Activated naive CD4-positive, alpha-beta T cell (primary cell): ENCODE measurements at places on chromosomes 11 and 22.

- no peak for DNase-seq
These were observed 68.0 kb downstream of the ZBTB44 start for GRCh38 chr11:130246738-130247137.

GRCh38 chr11:24855951-24856350 is 359.1 kb downstream of the LUZP2 start:
- no peak for DNase-seq

DNA sequence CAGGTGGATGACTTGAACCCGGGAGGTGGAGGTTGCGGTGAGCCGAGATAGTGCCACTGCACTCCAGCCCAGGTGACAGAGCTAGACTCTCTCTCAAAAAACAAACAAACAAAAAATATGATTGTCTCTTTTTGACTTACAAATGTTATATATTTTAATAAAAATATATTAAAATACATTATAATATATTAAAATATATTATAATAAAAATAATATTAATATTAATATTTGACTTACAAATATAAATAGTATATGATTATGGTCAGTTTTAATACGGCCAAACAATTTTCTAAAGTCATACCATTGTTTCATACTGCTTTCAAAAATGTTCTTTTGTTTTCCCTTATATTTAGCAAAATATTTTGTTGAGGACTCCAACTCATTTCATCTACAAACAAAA is 27.2 kb upstream of the DDX6 start:
- no peak for DNase-seq

DNA sequence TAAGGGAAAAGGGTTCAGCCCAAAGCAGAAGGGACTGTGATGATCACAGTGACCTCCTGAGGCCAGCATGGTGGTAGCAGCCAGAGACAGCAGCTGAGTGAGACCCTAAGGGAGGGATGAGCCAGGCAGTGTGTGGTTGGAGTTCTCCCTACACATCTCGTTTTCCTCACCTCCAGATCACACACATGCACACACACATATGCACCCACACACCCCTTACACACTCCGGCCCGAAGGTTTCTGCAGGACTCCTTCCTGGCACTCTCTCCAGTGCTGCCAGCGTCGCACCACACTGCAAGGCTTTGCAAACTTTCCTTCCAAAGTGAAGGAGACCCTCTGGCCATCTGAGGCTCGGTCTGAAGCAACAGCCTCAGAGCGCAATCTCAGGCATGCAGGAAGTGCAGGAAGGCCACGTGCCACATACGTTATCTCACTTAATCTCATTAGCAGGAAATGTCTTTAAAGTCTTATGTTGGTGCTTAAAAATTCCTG is 26.9 kb upstream of the TP53I11 start:
- no peak for DNase-seq

GRCh38 chr11:44424841-44425240 is 114.9 kb upstream of the ALX4 start:
- no peak for DNase-seq

GRCh38 chr11:120471131-120471530 is 40.4 kb upstream of the GRIK4 start:
- DNase-seq = no peak

DNA sequence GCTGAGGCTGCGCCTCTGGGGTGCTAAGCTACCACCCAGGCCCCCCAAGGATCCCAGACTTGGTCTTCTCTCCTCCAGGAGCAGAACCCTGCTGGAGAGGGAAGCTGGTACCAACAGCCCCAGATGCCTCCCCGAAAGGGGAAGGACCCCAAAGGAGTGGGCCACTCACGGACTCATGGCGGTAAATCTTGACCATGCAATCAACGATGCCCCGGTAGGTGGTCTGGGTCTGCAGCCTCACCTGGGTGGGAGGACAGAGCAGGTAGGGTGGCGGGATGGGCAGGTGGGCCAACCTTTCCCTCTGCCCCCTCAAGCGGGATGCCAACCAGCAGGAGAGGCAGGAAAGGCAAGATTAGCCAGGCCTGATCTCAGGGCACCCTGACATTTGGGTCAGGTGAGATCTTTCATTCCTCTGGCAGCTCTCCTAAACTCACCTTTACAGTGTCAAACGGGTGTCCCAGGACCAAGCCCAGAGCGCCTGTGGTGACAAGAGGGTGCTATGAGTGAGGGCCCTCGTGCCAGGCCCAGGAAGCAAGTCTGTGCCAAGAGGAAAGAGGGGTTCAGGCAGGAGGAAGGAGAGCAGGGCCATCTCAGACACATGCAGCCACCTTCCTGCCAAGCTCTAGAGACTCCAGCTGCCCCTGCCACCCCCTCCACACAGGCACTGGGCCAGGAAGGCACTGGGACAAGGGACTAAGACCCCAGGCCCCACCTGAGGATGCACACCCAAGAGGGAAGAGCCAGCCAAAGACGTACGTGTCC is 2.6 kb downstream of the SLC25A45 start:
- no peak for DNase-seq

GRCh38 chr11:126139111-126140091 is 72.0 kb downstream of the RPUSD4 start:
- DNase-seq = no peak

- no peak for DNase-seq
These were observed 59.9 kb downstream of the SLC1A2 start for GRCh38 chr11:35359321-35360054.

GRCh38 chr11:316891-317301 is 3.1 kb downstream of the IFITM1 start:
- no peak for DNase-seq

- no peak for DNase-seq
These were observed at the start of gene TCN1 for GRCh38 chr11:59866397-59866796. Gene TCN1, minus strand, starts transcription at chr11:59866487. Its CDS starts 17 bp downstream, at chr11:59866470.

DNA sequence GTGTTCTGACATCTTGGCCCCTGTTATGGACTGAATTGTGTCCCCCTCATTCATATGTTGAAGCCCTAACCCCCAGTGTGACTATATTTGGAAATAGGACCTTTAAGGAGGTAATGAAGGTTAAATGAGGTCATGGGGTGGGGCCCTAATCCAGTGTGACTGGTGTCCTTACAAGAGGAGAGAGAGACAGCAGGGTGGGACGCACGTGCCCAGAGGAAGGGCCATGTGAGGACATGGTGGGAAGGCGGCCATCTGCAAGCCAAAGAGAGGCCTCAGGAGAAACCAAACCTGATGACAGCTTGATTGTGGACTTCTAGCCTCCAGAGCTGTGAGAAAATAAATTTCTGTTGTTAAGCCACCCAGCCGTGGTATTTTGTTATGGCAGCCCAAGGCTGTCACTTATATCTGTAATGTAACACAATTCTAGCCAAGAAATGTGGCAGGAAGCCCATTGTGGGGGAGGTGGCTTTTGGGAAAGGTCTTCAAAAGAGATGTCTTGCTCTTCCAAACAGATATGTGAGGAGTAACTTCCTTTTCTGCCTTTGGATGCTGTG is 23.7 kb downstream of the SLC22A6 start:
- no peak for DNase-seq

DNA sequence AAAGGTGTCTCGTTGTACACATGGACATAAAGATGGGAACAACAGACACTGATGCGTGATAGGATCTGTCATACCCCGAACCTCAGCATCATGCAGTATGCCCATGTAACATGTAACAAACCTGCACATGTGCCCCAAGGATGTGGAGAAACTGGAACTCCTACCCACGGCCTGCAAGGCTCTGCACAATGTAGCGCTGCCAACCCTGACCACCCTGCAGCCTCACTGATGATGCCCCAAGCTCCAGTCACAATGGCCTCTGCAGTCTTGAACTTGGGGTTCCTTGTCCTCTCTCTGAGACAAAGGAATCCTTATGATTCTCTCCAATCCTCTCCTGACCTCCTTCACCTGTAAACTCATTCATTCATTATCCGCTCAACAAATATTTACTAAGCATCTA is 14.2 kb downstream of the LMO1 start:
- DNase-seq = no peak

GRCh38 chr11:61129639-61130523 is 27.6 kb downstream of the CD5 start:
- DNase-seq = no peak

GRCh38 chr22:43479962-43480361 is 68.1 kb downstream of the MPPED1 start:
- no peak for DNase-seq

DNA sequence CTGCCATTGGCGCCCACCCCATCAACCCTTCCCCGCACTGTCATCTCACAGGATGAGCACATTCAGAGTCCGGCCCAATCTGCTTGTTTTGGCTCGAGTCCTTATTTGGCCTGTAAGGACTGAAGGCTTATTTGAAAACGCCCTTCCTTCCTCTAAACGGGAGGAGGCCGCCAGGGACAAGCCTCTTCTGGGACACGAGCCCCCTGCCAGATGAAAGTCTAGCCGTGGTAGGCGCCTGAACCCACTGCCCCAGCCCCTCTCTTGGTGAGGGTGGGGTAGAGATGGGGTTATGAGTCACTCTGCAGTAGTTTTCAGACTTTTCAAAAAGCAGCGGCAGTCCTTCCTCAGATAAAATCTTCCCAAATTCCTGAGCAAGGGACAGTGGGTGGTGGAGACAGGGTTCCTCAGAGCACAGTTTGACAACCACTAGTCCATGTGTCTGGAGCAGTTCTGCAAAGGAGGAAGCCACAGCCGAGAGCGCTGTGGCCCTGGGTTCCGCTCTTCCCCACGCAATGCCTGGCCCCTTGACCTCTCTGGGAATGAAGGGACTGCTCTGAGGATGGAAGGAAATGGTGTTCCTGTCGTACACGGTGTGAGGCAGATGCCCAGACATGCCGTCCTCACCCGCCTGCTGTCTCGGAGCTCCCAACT is 57.0 kb downstream of the MYH9 start:
- no peak for DNase-seq

DNA sequence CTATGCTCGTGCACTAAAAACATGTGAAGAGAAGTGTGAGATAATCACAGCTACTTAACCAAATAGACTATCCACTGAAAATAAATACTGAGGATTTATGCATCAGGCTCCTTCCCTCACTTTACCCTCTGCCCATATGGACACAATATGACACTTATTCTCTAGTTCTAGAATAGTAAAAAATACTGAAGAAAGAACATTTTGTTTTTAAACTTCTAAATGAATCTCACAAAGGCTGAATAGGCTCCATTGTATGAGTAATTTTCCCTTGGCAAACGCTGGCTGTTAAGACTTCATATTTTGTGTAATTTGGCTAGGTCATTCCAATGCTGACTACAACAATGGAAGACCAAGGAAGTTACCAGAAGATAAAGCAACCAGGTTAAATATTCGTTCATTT is 9.9 kb downstream of the HPS5 start:
- no peak for DNase-seq

DNA sequence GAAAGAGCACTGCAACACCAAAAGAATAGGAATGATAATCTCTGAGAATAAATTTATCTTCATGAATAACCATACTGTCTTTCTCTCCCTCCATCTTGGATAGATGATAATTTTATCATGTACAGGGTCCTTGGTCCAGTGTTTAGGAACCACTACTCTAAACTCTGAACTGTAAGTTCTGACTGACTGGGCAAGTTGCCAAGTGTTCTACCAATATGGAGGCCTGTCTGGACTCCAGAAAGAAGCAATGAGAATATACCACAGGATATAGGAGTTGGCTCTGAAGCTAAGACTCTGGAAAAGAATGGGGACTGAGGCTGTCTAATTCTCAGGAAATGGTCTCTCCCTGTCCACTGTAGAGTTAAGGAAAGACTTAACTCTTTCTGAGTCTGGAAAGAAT is 1.5 kb downstream of the FHIP1B start:
- DNase-seq = no peak

DNA sequence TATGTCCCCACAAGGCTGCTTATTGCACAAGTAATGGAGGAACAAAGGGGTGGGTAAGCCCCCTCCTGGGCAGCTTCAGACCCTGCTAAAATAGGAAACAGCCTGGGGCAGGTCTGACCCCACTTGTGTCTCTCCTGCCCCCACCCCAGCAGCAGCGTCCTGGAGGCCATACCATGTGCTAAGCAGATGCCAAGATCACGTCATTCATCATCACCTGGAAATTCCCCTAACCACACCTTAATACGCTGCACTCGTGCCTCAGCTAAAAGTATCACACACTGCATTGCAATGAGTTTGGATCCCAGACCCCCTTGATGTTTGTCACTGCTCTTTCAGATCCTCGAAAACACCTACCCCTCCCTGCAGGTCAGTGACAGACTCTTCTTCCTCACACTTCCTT is 27.8 kb upstream of the GGTLC2 start:
- no peak for DNase-seq

- DNase-seq = no peak
These were observed 35.9 kb downstream of the ST3GAL4 start for GRCh38 chr11:126391286-126391954.

DNA sequence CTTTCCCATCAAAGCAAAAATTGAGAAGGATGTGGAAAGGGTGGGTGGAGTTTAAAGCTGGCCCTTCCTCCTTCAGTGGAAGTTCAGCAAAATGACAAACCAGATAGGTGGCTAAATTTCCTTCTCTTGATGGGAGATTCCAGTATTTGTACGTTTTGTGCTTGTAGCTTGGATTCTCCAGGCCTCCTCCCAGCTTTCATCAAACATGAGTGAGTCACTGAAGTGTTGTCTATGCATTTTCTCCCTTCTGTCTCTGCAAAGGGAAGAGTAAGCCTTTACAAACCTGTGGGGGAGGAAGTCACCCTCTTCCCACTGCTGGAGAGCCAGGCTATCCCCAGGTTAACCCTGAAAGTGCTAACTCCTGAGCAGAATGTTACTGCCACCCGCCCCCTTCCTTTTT is 6.4 kb downstream of the MARK2 start:
- no peak for DNase-seq

DNA sequence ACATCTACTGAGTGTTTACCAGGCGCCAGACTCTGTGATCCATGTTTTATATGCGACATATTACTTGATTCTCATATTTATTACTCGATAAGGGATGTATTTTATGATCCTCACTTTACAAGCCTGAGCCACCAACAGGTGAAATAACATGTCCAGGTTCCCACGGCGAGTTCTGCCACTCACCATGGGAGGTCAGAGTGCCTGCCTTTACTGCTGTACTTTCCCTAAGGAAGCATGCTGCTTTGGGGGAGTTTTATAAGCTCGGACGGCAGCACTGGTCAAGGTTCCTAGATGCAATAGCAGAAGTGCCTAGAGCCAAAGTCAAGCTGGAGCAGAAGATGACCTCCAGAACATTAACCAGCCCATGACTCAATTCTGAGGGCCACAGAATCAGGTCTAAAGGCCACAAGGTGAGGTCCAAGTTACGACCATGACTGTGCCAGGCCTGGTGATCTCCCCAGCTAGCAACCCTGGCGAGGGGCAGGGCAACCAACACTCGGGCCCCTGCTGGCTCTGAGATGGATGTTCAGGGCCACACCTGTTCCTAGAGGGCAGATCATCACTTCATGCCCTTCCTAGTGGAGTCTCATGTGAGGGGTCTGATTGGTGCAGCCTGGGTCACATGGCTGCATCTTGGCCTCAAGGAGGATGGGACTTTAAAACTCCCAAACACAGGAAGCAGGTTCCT is 14.2 kb downstream of the IFT27 start:
- no peak for DNase-seq

GRCh38 chr11:73176145-73176873 is 34.2 kb upstream of the FCHSD2 start:
- DNase-seq = no peak

DNA sequence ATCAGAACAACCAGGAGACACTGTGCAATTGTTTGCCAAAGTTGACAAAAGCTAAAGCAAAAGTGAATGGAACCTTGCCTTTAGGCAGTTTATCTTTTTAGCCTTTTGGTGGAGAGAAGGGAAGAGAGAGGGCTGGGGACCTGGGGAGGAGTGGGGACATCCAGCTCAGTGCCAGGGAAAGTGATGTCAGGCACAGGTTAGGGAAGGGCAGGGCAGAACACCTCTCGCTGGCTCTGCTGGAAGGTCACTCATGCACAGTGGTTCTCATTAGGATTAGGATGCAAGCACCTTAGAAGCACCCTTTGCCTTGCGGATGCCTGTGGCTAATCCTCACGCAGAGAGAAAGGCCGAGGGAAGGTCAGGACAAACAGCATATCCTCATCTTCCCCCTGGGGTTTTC is 14.3 kb upstream of the LINC01488 start:
- DNase-seq = no peak
